Stimulated activated CD8-positive, alpha-beta memory T cell treated with anti-CD3 and anti-CD28 coated beads, Interleukin-12 subunit alpha, Interleukin-12 subunit beta, amount 100 ng/mL, for 1 hour (primary cell): ENCODE measurements at places on chromosomes 11 and 22.

DNA sequence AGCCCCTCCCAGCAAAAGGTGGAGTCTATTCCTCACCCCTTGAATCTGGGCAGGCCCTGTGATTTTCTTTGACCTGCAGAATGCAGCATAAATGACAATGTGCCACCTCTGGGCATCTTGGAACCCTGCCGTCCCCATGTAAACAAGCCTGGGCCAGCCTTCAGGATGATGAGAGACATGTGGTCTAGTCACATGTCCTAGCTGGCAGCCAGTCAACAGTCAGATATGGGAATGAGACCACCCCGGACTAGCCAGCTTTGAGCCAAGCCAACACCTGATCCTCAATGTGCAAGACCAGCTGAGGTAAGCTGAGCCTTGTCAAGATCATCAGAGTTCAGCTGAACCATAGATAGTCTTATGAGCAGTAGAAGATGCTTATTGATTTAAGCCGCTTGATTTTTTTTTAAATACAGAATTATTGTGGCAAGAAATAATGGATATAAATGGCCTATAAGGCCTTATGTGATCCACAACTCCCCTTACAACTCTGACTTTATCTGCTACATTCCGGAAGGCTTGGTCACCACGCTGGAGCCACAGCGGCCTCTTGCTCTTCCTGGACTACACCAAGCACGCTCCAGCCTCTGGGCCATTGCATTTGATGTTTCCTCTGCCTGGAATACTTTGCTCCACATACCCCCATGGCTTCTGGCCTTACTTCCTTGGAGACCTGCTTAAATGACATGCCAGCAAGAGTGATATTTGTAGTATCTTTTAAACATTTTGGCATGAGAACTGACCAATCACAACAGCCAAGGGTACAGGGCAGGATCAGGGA, 225.9 kb upstream of the SESN3 start:
- no peak for DNase-seq

GRCh38 chr11:67023957-67024353, 1.0 kb downstream of the SYT12 start:
- DNase-seq: no peak

- DNase-seq: no peak
Measured at GRCh38 chr11:8206251-8207079, 37.6 kb upstream of the RIC3 start.

DNA sequence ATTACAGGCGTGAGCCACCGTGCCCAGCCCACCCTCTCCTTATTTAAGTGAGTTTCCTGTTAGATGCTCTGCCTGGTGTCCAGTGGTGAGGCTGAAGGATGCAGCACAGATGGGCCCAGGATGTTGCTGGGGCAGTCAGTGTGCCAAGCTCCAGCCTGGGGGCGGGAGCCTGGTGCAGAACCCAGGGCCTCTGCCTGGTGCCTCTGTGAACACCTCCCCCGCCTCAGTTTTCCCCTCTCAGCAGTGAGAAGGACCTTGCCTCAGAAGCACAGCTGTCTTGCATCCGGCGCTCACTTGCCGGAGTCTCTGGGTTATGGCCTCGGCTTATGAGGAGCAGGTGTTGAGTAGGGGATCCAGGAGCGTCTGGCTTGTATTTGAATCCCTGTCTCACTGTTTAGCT, 116.2 kb downstream of the KIAA1671 start:
- DNase-seq: no peak

DNA sequence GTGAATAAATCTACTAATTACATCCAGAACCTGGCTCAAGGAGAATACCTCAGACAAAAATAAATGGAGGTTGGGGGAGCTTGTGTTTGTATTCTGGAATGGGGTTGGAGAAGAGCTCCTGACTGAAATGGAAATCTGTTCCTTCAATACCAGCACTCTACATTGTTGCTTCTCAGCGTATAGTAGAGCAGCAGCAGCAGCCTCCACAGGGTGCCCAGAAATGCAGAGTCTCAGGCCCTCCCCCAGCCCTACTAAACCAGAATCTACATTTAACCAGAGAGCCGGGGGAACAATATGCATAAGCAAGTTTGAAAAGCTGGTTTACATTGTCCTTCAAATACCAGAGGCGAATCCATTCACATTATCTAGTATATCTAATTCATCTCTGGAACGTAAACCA, 474.8 kb downstream of the NTM start:
- no peak for DNase-seq

DNA sequence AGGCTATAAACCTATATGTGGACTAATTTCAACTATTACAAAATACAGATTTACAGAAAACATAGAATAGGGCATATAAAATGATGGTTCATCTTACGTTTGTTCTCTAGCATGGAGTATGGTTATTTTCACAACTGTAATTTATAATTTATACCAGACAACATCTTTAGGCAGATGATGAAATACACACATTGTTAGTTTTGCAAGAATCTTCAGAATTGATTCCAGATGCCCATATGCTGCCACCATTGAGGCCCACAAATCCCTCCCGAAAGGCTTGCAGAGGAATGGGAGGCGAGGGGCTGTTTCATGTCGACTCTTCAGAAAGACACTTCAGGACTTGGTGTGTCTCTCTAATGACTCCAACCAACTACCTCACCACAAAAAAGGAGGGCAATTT, 6.2 kb downstream of the PTPN5 start:
- no peak for DNase-seq

GRCh38 chr11:93570759-93571413, 27.7 kb upstream of the SMCO4 start:
- no peak for DNase-seq

- DNase-seq: no peak
Measured at GRCh38 chr22:28058036-28058435, 139.0 kb upstream of the PITPNB start.

GRCh38 chr11:33778675-33779074, 4.4 kb upstream of the FBXO3 start:
- DNase-seq: no peak

DNA sequence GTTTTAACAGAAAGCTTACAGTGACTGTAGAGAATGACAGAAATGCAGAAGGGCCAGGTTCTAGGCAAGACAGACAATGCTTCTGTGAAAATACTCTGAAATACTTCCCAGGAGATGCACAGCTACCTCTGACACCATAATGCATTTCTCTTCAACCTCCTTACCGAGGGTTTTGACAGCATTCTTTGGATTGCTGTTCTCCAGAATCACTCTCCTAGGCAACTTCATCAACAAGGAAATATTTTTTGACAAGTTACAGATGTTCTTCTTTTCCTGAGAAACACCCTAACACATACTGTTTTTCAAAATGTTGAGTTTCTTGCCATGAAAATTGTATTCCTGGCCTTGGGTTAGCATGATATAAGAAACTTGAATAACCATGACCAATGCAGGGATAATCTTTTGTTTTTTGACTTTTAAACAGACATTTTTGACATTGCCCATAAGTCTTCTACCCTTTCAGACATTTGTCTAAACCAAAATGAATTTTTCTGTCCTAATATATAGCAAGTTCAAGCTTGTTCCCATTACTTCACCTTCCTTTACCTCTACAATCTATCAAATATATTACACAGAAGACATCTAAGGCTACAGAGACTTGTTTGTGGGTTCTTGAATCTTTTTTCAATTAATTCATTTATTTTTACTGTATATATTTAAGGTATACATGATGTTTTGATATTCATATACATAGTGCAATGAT, 108.1 kb downstream of the CCDC34 start:
- no peak for DNase-seq

GRCh38 chr11:92638678-92639077, 330.8 kb upstream of the MTNR1B start:
- DNase-seq: no peak

DNA sequence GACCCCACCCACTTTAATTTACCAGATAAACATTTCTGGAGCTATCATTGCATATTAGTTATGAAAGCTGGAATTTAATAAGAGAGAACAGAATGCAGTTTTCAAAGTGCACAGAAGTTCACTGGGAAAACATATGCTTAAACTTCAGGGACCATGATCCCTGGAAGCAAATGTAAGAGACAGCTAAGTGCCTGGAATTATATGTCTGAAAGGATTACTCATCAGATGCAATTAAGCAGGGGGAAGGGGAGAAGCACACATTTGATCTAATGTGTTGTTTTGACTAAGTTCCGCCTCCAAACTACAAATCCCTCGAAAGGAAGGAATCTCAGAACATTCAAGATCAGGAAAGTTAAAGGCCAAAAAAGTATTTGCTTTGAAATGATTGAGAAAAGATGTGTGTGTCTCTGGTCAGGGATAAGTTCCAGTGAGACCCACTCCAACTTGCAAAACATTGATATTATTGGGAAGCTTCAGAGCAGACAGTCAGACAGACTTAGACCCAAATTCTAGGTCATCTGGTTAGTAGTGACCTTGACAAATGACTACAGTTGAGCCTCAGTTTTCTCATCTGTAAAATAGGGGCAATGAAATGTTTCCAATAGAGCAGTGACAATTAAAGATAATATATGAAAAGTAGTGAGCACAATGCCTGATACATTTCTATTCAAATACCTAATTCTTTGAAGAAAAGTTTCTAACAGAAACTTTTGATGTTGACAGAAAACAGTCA, 147.6 kb downstream of the ME3 start:
- no peak for DNase-seq

GRCh38 chr22:46574993-46575910, 37.8 kb upstream of the CELSR1 start:
- no peak for DNase-seq

GRCh38 chr11:128331317-128331716, 256.0 kb downstream of the ETS1 start:
- no peak for DNase-seq

DNA sequence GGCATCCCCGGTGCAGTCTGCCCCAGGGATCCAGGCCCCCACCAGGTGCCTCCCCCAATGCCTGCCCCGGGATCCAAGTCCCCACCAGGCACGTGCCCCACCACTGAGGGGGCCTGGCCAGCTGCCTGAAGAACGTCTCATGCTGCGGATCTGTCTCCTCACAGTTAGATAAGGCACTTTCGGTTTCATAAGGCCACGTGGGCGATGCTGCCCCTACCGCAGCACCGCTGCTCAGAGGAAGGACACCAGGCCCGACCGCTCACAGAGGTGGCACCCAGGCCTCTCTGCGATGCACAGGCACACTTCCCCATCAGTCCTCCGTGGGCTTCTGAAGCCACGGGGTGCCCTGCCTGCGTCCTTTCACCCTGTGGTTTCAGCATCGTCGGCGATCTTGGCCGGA, 68.1 kb upstream of the BID start:
- no peak for DNase-seq

DNA sequence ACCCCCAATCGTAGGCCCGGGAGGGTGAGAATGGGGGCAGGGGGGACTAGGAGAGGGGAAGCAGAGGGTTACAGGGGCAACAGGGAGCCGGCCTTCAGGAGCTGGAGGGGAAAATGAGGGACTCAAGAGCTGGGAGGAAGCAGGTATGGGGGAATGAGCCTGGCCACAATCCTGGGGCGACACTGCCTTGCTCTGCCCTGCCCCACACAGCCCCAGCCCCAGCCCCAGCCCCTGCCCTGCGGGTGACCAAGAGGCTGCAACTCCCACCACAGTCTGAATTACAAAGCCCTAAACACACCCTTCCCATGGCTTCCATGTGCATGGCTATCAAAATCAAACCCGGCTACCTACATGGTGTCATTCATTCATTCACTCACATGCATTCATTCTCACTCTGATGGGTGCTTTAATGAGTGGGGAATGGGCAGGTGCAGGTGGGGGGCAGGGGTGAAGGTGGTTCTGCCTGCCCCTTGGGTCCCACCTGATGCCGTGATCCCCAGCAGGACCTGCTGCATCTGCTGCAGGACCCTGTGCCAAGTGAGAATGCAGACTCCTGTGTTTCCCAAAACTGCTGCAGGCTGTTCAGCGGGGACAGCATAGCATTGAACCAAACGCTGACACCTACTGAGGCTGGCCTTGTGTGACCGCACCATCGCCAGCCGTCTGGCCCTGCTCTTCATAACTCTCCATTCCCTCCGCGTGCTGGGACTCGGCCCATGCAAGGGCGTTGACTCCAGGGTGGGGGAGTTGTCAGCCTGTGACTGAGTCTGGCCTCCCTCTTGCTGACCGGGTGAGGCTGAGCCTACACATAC, 9.5 kb upstream of the LINC01488 start:
- DNase-seq: no peak

DNA sequence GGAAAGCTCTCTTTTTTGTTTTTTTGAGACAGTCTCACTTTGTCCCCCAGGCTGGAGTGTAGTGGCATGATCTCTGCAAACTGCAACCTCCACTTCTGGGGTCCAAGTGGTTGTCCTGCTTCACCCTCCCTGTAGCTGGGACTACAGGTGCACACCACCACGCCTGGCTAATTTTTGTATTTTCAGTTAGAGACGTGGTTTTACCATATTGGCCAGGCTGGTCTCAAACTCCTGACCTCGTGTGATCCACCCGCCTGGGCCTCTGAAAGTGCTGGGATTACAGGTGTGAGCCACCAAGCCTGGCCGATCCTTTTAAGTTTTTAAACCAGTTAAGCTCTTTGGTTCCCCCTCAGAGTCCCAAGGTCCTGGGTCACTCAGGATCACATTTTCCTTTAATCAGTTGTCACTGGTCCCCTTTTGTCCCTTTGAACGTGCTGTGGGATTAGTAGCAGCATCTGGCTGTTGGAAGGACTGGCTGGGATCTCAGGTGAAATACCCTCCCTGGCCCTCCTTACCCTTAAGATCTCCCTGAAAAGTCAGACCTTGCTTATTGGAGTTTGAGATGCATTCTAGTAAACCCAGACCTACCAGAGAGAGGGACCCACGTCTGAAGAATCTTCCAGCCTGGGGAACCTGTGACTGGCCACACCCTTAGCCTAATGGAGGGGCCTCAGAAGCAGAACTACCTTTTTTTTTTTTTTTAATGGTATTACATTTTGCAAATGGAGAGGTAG, 8.1 kb downstream of the MALAT1 start:
- peak; percentile 27 for DNase-seq

DNA sequence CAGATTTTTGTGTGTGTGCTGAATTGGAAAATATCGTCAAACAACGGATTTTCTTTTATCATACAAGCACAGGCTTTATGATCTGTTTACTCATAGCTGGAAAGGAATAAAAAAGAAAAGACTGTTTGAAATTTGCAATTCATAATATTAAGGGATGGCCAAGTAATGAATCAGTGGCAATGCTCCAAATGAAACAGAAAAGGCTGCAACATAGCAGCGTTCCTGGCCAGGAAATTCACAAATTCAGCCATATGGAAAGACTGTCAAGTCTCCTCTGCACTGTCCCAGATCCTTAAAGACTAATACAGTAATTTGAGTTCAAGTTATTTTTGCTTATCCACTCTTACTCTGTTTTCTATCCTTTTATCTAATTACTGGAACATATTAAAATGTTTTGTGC, 98.2 kb downstream of the MSANTD4 start:
- no peak for DNase-seq

DNA sequence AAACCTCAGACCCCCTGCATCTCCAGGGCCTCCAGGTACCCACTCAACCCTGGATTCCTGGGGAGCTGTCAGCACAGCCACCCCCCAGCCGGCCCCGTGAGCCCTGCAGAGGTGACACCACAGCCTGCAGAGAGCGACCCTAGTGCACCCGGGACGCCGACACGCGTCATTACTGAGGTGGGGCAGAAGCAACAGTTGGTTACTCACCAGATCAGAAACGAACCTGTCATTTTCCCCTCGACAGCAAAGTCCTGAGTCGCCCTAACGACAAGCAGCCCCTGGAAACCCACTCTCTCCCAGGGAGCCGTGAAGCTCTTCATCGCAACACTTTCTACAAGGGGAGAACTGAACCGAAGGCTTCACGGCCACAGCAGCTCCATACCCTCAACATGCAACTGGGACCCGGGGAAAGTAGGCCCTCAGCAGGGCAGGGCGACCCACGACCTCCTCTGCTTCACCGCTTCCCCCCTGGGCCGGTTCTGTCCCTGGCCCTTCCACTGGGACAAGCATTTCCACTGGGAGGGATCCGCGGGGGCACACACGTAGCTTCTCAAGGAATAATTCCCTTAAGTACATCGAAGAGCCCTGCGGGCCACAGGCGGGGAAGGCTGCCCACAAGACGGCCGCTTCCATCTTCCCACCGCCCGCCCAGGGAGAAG, 1.6 kb downstream of the BRD1 start:
- DNase-seq: peak; percentile 50
